ENCODE measurements at places on chromosomes 5 and 9.

- no peak for DNase-seq
These were observed 216.9 kb upstream of the ZNF608 start for GRCh38 chr5:124963236-124963919.

GRCh38 chr9:614431-614830 lies 227.1 kb upstream of the DMRT1 start:
- DNase-seq: no peak

- DNase-seq: no peak
These were observed 158.7 kb upstream of the IER5L start for GRCh38 chr9:129336601-129337331.

GRCh38 chr5:175494264-175495183 lies 16.2 kb downstream of the SFXN1 start:
- DNase-seq: no peak

GRCh38 chr9:79896390-79896980 lies 324.7 kb downstream of the TLE4 start:
- DNase-seq: no peak

DNA sequence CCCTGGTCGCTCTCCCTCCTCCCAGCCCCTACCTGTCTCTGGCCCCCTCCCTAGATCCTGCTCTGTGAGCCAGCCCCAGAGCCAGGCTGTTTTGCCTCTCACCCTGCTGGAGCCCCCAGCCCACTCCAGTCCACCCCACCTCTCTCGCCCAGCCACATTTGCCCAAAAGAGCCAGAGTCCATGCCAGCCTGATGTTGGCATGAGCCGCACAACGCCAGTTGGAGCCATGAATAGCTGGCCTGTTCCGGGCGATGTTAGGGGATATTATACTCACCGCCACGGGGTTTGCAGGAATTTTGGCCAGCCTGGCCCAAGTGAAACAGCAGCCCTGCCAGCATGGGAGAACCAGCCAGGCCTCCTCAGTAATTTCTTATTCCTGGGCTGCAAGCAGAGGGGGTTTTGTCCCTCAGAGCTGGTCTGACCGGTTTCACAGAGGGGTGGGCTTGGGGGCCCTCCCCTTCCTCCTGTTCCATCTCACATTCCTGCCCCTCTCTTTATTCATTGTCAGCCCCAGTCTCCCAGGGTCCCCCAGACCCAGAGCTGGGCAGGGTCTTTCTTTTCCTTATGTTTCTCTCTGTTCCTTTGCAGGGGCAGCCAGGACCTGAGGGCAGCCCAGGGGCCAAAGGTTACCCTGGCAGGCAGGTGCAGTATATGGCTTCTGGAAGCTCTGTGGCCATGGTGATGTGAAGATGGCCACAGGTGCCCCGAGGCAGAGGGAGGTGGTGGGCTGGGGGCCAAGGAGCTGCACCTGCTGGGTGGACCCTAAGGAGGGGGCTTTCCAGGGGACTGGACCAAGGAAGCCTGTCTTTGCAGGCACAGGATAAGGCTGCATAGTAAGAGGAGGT lies 50.1 kb downstream of the COL27A1 start:
- no peak for DNase-seq

DNA sequence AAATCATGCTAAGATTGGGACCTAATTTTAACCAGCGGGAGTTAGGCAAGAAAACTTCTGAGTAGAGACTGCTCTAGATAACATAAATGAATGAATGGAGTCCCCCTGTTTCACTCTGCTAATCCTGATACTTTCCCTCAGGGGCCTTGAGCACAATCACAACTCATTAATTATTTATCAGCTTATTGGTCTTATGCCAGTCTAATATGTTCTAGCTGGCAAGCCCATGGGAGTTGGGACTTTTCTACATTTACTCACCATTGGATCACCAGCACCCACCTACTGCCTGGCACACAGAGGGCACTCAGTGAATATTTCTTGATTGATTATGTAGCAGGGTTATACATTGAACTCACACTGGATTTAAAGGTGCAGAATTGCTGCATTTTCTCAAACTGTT lies 13.5 kb upstream of the TMED7 start:
- no peak for DNase-seq

DNA sequence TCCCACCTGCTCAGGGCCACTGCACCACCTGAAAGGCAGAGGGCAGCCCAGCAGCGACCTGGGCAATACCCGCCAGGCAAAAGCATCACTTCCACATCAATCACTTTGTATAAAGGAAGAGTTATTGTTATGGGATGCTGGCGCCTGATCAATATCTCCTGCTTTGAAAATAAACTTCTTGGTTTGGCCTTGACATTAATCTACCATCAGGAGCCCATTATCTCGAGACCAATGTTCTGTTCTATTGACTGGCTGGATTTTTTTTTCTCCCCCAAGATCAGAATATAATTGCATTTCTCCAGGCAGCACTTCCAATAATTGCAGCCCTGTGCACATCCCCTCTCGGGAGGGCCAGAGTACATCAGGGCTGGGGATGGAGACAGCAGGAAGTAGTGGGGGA lies 44.4 kb upstream of the SAP30L start:
- DNase-seq: no peak

DNA sequence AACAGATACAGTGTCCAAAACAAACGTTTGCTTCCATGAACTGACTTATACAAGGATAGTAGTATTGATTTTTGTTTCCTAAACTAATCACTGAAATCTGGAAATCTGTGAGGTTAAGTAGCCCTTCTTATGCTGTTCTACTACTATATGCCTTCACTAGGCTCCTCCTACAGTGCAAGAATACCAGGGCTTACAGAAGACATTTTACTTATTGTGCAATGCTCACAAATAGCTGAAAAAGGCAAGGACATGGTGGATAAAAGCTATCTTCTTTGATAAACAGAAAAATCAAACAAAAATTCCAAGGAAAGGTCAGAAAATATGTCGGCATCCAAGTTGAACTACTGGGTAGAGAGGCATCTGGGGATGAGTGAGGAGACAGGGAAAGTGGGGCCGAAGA lies 61.9 kb downstream of the OXCT1 start:
- no peak for DNase-seq

GRCh38 chr5:97412959-97413358 lies 229.9 kb upstream of the RIOK2 start:
- DNase-seq: no peak

Data from hindlimb muscle (tissue), 1 donor.